ENCODE measurements at places on chromosomes 16 and 17.

GRCh38 chr17:75340631-75341030, 51.4 kb upstream of the SLC25A19 start:
- DNase-seq, result no peak

GRCh38 chr16:9438991-9439390, 347.5 kb downstream of the HAPSTR1 start:
- DNase-seq, result no peak

DNA sequence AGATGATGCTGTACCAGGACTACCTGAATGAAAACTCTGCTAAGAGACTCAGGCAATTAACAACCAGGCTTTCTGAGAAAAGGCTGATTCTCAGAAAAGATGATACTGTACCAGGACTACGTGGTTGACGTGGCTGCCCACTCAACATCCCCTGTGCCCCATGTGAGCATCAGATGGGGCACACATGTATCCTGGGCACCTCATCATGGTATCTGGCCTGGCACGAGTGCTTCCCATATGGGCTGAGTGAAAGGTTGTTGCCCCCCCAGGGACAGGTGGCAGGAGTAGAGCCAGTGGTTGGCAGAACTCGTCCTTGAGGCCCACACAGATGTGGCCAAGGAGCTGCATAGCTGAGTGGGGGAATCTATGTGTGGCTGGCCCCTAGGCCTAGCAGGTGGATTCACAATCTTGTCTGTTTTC, 3.5 kb upstream of the CES4A start:
- DNase-seq, result no peak

- no peak for DNase-seq
Measured at GRCh38 chr16:57178196-57178595, 7.6 kb downstream of the PSME3IP1 start.

Data from stimulated activated CD8-positive, alpha-beta memory T cell treated with anti-CD3 and anti-CD28 coated beads, Interleukin-2, amount 100 ng/mL, for 1 hour (primary cell).